ENCODE measurements at places on chromosomes 7 and 10. TPM values are rescaled to one million over a fixed set of nuclear protein-coding genes. Genes with fewer than 3 reads are reported as not detected.

SPDYE1 gene
- not detected for total RNA-seq

ELMO1 gene
- total RNA-seq: not detected

NPS gene
- not detected for total RNA-seq

ACADSB gene
- 2.7 TPM for total RNA-seq

KAT6B gene
- 28.5 TPM for total RNA-seq

STEAP2 gene
- 2.0 TPM for total RNA-seq

EPO gene
- 0.39 TPM for total RNA-seq

OR13A1 gene
- total RNA-seq: not detected

TDRD1 gene
- total RNA-seq: 0.39 TPM

AS3MT gene
- total RNA-seq: 2.4 TPM

LRRC18 gene
- total RNA-seq: not detected

GPER1 gene
- total RNA-seq: 0.33 TPM

LIPM gene
- not detected for total RNA-seq

KIAA1549 gene
- 14.3 TPM for total RNA-seq

NME8 gene
- not detected for total RNA-seq

OR6V1 gene
- total RNA-seq: not detected

AKR1D1 gene
- total RNA-seq: not detected

CFTR gene
- total RNA-seq: under 0.01 TPM

ZNF467 gene
- total RNA-seq: 0.22 TPM

CFAP43 gene
- total RNA-seq: 1.6 TPM

COL28A1 gene
- under 0.01 TPM for total RNA-seq

PDE1C gene
- 0.22 TPM for total RNA-seq

CCL24 gene
- total RNA-seq: not detected

TCTN3 gene
- total RNA-seq: 51.1 TPM

FKBP6 gene
- total RNA-seq: not detected

HMX3 gene
- total RNA-seq: not detected

LHFPL3 gene
- total RNA-seq: not detected

OR2A42 gene
- not detected for total RNA-seq

AGAP5 gene
- 4.9 TPM for total RNA-seq

SLC25A28 gene
- total RNA-seq: 16.5 TPM

PRSS1 gene
- not detected for total RNA-seq

HKDC1 gene
- total RNA-seq: under 0.01 TPM

MNX1 gene
- not detected for total RNA-seq

PLA2G12B gene
- not detected for total RNA-seq

KAZALD1 gene
- 11.9 TPM for total RNA-seq
